NCI-H187 treated with DMSO at 0.1 percent for 48 hours (cell line): ENCODE measurements at places on chromosomes 3 and 15.

- DNase-seq = no peak
Observed at GRCh38 chr3:44186111-44186672, 55.5 kb upstream of the TOPAZ1 start.

- no peak for DNase-seq
Observed at GRCh38 chr3:154112146-154112852, 8.9 kb upstream of the ARHGEF26 start.

DNA sequence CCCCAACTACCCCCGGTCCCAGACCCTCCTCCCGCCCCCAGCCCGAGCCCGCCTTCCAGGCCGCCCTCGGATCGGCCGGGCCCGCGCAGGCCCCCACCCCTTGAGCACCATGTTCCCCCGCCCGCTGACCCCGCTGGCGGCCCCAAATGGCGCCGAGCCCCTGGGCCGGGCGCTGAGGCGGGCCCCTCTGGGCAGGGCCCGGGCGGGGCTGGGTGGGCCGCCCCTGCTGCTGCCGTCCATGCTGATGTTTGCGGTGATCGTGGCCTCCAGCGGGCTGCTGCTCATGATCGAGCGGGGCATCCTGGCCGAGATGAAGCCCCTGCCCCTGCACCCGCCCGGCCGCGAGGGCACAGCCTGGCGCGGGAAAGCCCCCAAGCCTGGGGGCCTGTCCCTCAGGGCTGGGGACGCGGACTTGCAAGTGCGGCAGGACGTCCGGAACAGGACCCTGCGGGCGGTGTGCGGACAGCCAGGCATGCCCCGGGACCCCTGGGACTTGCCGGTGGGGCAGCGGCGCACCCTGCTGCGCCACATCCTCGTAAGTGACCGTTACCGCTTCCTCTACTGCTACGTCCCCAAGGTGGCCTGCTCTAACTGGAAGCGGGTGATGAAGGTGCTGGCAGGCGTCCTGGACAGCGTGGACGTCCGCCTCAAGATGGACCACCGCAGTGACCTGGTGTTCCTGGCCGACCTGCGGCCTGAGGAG is 472 bp downstream of the CHST14 start:
- DNase-seq = no peak

- DNase-seq = no peak
Observed at GRCh38 chr15:71515375-71516186, 294.8 kb upstream of the NR2E3 start.

- DNase-seq = no peak
Observed at GRCh38 chr15:47750030-47750739, 32.9 kb downstream of the SEMA6D start.

GRCh38 chr3:165868088-165868487 is 30.9 kb upstream of the BCHE start:
- DNase-seq = no peak

DNA sequence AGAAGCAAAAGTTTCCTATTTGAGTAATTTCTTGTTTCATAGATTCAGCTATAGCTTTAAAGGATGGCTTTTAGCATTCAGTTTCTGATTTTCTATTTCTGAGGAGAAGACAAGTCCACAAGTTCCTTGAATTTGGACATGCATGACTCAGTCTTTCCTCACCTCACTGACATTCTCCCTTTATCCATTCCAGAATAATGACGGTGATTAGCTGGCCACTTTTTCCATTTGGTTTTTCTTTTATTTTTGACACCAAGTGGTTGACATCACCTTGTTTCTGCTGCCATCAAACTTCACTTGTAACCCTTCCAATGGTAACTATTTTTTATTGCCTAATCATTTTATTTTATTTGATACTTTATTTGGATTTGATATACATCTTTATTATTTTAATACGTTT is 404.4 kb upstream of the KCNMB2 start:
- no peak for DNase-seq

- DNase-seq = no peak
Observed at GRCh38 chr3:99760629-99761028, 57.0 kb upstream of the CMSS1 start.

- DNase-seq = no peak
Observed at GRCh38 chr15:93063796-93064690, 25.0 kb downstream of the RGMA start.

DNA sequence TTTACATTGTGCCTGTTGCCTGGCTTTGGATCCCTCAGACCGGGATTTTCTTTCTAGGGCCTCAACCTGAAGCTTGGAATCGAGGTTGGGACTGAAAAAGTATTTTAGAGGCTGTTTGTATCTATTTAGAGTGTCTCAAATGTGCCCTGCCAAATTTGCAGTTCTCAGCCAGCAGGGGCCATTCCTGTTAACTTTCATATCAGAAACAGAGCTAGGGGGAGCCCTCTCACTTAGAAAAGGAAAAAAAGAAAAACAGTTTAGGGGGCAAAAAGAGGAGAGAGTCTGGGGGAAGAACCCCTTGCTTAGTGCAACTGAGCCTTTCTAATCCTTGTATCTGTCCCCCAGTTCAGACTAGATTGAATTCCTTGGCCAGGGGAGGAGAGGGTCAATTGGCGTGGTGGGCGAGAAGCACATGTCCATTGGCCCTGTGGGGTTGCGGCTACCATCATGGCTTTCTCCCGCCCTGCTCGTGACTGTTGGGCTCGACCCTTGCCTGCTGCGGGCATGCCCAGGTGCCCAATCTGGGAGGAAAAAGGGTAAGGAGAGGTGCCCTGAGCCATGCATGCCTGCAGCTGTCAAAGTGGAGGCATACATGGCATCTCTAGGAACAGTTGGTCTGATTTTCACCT is 101.6 kb downstream of the CFAP44 start:
- no peak for DNase-seq

DNA sequence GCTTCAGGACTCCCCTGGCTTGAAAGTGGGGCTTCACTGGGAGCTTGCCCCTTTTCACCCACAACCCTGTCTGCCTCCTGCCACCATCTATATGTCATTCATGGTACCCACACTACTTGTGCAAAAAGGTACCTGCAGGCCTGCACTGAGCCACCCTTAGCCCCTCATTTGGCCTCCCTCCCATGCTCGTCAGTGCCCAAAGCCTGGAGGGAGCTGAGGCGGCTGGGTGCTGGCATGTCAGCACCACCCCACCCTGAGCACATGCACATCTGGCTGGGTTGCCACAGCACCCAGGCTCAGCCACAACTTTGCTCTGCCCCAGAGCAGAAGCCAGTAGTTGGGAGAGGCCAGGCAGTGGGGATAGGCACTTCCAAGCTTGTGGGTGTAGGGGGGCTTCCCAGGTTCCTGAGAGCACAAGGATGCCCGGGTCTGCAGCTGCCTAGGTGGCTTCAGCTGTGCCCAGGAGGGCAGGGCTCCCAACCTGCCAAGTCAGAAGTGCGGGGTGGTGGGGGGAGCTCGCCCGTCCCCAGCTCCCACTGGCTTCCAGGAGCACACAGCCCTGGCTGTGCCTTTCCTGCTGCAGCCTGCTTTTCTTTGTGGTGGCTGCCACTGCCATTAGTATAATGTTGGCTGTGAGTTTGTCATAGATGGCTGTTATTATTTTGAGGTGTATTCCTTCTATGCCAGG is 1054.6 kb upstream of the EPHA6 start:
- no peak for DNase-seq

GRCh38 chr3:85077018-85077417 is 118.2 kb downstream of the CADM2 start:
- no peak for DNase-seq

GRCh38 chr15:100588638-100589242 is 13.2 kb downstream of the LINS1 start:
- DNase-seq = no peak

GRCh38 chr15:71588746-71589145 is 221.6 kb upstream of the NR2E3 start:
- DNase-seq = no peak

GRCh38 chr15:43541785-43542184 is 24.4 kb downstream of the MAP1A start:
- no peak for DNase-seq

GRCh38 chr15:100779331-100780207 is 100.1 kb upstream of the ALDH1A3 start:
- DNase-seq = no peak

DNA sequence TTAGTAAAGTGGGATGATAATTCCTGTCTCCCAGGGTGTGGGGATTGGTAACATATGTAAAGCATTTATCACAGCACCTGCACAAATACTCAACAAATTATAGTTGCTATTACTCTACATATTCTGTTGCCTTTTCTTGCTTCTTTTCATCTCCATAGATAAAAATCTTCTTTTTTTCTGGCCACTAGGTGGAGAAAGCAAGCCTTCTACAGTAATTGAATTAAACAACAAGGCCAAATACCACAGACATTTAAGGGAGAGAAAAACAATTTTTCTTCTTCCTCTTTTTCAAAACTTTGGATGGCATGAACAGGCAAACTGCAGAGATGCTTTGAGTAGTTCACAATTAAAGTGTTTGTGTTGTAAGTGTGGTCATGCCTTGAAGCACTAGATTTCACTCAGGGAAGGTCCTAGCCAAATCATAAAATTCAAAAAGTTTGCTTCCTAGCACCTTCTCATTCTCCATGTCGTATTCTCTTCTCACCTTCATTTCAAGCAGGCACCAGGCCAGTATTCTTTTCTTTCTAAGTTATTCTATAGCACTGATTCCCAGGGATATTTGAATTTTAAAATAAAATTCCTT is 493.4 kb upstream of the TGFBR2 start:
- no peak for DNase-seq

- no peak for DNase-seq
Observed at GRCh38 chr3:148395821-148396220, 301.9 kb upstream of the AGTR1 start.

- DNase-seq = no peak
Observed at GRCh38 chr3:10248984-10249748, 907 bp downstream of the TATDN2 start.

DNA sequence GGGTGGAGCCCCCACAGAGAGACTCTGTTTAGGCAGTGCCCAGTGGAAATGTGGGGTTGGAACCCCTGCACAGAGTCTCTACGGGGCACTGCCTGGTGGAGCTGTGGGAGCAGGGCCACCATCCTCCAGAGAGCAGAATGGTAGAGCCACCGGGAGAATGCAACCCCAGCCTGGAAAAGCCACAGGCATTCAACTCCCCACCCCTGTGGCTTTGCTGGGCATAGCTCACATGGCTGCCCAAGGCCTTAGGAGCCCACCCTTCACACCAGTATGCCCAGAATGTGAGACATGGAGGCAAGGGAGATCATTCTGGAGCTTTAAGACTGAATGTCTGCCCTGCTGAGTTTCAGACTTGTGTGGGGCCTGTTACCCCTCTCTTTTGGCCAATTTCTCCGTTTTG is 19.0 kb upstream of the CHCHD6 start:
- no peak for DNase-seq

- no peak for DNase-seq
Observed at GRCh38 chr3:99066863-99067262, 165.4 kb upstream of the DCBLD2 start.

- peak; percentile 12 for DNase-seq
Observed at GRCh38 chr3:157501863-157502262, 1.4 kb downstream of the VEPH1 start.

GRCh38 chr3:165233501-165234195 is 37.5 kb upstream of the SLITRK3 start:
- no peak for DNase-seq

DNA sequence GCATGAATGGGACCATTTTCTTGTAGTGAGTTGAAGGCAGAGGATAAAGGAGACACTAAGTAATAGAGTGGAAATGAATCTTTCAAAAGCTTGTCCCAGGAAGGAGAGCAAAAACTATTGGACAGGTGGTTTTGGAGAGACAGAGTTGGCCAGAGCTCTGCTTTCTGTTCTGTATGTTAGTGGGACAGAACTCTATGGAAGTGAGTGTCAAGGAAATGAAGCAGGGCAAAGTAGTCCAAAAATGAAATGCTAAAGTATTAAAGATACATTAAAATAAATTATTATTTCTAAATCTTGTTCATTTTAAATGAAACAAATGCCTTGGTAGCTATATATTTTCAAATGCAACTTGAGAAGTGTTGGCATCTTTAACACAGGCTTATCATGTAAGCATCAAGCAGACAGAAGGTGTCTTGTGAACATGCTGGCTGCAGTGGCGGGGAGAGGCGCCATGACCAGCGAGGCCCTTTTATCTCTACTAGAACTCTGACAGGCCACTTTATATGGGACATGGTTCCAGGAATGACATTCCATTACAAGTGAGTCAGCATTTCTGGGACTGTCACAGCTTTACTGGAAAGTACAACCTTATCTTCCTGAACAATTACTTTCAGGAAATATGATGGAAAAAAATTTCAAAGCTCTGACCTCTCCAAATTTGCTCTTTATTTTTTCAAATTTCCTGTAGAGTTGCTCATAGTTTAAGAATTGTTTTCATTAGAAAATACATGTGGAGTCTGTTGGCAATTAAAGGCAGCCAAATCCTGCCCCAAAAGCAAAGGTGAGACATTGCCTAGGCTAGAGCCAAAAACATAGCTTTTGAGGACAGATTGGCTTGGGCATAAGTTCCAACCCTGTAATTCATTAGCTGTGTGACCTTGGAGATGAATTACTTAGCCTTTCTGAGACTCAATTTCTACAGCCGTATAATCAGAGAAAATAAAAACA is 106.5 kb downstream of the ECT2 start:
- DNase-seq = no peak

- no peak for DNase-seq
Observed at GRCh38 chr3:99248130-99248529, 346.6 kb upstream of the DCBLD2 start.

- no peak for DNase-seq
Observed at GRCh38 chr15:43527802-43528541, 10.6 kb downstream of the MAP1A start.

GRCh38 chr15:35777061-35777460 is 231.1 kb upstream of the DPH6 start:
- no peak for DNase-seq

DNA sequence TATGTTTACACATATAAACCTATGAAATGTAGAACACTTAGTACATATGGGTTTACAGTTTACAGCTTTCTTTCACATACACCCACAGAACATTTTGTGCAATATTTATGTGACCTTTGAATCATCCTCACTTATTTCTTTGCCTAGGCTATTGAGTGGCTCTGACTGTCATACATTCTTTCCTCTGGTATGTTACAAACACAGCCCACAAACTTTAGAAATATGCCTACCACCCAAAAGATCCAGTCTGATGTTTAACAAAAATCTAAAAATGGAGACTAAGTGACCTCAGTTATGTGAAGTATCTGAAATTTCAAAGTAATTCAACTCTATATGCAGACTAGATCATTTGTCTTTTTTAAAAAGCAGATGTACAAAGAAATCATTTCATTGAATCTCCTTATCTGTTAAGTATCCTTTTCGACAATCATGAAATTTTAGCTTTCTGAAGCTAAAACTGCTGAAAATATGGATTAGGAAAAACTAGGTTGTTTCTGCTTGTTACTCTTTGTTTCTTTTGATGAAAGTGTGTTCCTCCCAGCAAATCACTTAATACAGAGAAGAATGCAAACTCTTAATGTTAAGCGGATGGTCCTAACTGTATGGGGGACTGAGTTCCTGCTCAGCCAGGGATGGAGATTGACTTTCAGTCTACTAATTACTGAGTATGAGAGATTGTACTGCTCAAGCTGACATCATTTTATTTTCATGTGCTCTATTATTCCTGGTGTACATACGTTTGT is 27.7 kb downstream of the CCDC54 start:
- DNase-seq = no peak

- no peak for DNase-seq
Observed at GRCh38 chr3:120608506-120608905, 12.4 kb downstream of the NDUFB4 start.

GRCh38 chr3:177624528-177625495 is 427.5 kb upstream of the TBL1XR1 start:
- DNase-seq = no peak

GRCh38 chr15:26873846-26874245 is 7.0 kb downstream of the GABRA5 start:
- no peak for DNase-seq

GRCh38 chr3:141294848-141295247 is 63.2 kb downstream of the PXYLP1 start:
- no peak for DNase-seq

- DNase-seq = no peak
Observed at GRCh38 chr15:74889390-74889882, 406 bp upstream of the MPI start.
